ENCODE measurements at places on chromosomes 12 and 14.
A peak's percentile ranks its signal among the peaks of the same experiment; 100 is the strongest.

GRCh38 chr12:62673028-62673815 lies 206.6 kb downstream of the MON2 start:
- DNase-seq: no peak

DNA sequence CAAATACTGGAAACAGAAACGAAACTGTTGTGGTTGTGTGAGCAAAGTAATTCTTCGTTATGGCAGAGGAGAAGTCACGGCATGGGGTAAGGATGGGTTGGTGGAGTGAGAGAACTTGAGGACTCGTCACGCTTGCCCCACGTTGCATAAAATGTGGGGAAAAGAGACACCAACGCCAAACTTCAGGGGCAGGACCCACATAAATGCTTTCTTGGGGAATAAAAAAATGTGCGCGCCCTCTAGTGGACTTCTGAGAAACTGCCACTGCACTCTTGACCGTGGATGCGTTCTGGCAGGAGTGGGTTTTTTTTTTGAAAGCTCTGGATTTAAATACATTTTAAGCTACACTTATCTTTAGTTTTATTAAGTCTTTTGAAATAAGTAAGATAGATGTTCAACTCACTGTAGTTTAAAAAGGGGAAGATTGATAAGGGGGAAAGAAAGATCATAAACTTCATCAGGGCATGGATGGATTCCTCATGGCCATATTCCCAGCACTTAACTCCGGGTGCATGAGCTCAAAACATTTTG lies 4.1 kb upstream of the IGF1 start:
- DNase-seq: peak; percentile 73

GRCh38 chr14:104249089-104249488 lies 110.7 kb downstream of the KIF26A start:
- DNase-seq: no peak

DNA sequence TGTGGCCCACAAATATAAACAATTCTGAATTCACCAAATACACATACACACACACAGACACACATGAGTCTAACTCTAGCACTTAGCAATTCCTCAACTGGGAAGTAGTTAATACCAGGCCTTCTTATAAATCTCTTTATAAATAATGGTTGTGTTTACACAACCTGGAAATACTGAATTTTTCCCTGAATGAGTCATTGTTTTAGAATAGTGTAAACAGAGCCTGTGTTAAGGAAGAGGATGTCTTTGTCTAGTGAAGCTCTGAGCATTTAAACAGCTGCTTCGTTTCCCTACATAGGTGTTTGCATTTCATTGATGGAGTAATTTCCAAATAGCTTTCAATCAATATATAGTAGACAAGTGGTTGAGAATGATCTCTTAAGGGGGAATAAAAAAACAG lies 218.8 kb downstream of the BTG1 start:
- DNase-seq: no peak

All from stimulated activated CD4-positive, alpha-beta T cell treated with anti-CD3 and anti-CD28 coated beads, Interleukin-1b, Interleukin-23, amount 100 ng/mL, for 48 hours (primary cell).